ENCODE measurements at places on chromosomes 16 and 17.

DNA sequence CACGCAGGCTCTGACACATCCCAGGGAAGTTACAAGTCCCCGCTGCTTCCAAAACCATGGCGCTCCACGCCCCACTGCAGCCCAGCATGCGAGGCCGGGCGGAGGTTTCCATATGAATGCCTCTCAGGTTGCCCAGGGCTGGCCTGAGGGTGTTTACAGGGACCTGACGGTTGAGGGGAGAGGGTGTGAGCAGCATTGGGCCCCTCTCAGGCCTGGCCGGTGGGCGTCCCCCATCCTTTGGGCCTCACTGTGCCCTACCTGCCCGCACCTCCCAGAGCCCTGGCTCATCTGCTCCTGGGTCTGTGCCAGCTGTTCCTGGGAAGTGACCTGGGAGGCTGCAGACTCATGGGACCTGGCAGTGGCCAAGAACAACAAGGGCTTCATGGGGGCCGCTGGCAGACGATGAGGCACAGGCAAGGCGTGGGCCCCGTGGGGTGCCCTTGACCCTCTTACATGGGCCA is 173.5 kb downstream of the C16orf95 start:
- no peak for DNase-seq

GRCh38 chr16:71966932-71967331 is 33.3 kb downstream of the PKD1L3 start:
- DNase-seq, result no peak

GRCh38 chr17:4782652-4783051 is 3.5 kb downstream of the VMO1 start:
- no peak for DNase-seq

DNA sequence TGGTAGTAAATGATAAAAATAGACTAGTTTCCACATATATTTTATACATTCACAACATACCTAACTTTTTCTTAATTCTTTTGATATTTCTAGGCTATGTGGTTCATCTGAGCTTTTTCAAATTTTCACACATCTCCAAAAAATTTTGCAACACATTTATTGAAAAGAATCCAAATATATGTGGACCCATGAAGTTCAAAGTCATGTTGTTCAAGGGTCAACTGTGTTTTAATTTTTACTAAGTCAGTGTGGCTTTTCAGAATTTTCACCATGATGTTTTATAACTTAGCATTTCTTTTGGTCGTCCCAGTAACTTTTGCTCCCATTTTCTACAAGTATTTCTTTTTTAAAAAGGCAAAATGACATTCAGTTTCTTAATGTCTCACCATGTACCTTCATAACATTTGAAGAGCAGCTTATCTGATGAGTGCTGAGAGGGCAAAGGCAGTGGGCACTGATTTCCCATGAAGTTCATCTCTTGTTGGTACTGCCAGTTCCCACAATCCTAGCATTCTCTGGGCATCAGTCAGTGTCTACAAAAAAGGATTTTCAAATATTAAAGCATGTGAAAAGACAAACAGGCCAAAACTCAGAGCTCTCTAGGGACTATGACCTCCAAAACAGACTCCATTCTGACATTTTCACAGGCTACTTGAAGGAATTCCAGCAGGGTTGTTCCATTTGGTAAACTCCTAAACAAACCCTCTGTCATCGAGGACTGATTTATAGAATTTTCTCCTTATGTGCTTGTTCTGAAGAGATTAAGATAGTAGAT is 80.3 kb downstream of the MRTFB start:
- no peak for DNase-seq

GRCh38 chr17:48149787-48150463 is 42.4 kb downstream of the SNX11 start:
- no peak for DNase-seq

DNA sequence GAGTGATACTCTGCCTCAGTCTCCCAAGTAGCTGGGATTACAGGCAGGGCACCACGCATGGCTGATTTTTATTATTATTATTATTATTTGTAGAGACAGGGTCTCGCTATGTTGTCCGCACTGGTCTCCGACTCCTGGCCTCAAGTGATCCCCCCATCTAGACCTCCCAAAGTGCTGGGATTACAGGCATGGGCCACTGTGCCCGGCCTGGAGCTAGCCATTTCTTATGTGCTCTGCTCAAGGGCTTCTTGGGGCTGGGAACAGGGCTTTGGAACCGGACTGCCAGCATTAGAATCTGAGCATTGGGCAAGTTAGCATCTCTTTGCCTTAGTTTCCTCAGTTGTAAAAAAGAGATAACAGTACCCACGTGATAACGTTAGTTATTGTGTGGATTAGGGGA is 111.3 kb downstream of the C16orf78 start:
- DNase-seq, result no peak

GRCh38 chr16:65195998-65196397 is 74.1 kb upstream of the CDH11 start:
- DNase-seq, result no peak

GRCh38 chr16:88977018-88977811 is at the start of gene CBFA2T3:
TSS of gene CBFA2T3 (minus strand) at chr16:88977207. CDS start at chr16:88976807, 400 bp downstream.
- peak; percentile 93 for DNase-seq

DNA sequence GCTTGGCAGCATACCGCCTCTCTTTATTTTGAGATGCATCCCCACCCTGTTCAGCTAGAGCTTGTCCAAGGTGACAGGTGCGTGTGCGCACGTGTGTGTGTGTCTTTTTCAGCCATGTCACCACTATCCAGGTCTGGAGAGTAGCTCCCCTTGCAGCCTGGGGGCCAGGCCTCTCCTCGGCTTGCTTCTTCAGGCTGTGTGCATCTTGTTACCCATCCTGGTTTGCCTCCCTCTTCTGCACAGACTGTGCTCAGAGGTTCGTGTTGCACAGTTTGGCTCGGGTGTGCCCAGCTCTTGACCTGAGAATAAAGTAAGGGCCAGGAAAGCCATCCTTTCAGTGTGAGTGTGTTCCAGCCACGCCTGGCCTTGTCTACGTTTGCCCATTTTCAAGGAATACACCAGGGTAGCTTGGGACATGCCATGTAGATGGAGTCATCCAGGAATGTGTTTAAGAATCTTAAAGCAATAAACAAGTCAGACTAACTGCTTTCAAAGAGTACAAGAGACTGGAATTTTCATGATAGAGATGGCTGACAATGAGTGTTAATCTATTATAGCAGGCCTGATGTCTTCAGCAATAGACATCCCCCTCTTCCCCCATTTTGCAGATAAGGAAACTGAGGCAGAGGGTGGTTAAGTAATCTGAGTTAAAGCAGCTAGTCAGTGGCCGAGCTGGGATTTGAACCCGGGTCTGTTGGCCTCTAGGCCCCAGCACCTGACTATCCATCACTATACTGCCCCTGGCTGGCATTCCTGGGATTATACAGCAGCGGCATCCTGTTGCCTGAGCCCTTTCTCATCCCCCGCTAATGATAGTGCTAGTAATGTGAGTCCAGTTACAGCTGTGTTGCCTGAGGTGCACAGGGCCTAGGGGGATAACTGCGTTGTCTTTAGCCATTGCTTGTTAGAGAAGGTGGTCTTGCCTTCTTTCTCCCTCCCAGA is 77.9 kb downstream of the KSR1 start:
- no peak for DNase-seq

- DNase-seq, result no peak
These were observed 279.6 kb downstream of the HS3ST3B1 start for GRCh38 chr17:14580499-14580898.

- no peak for DNase-seq
These were observed 32.4 kb upstream of the METTL9 start for GRCh38 chr16:21566891-21567414.

DNA sequence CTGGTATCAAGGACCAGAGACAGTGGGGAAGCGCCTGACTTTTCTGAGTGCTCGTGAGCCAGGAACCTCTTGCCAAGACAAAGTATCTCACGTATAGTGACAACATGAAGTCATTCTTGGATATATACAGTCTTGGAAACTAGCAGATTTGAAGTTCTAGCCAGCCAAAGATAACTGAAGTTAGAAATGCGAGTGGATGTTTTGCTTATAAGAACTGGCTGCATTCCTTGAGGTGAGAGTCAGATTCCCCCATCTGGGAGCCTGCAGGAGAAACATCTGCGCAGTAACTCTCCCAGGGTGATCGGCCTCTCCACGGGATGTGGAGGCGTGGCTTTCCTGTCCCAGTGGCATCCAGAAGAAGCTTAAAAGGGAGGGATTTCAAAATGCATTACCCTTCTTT is 89.8 kb downstream of the SHISA6 start:
- no peak for DNase-seq

DNA sequence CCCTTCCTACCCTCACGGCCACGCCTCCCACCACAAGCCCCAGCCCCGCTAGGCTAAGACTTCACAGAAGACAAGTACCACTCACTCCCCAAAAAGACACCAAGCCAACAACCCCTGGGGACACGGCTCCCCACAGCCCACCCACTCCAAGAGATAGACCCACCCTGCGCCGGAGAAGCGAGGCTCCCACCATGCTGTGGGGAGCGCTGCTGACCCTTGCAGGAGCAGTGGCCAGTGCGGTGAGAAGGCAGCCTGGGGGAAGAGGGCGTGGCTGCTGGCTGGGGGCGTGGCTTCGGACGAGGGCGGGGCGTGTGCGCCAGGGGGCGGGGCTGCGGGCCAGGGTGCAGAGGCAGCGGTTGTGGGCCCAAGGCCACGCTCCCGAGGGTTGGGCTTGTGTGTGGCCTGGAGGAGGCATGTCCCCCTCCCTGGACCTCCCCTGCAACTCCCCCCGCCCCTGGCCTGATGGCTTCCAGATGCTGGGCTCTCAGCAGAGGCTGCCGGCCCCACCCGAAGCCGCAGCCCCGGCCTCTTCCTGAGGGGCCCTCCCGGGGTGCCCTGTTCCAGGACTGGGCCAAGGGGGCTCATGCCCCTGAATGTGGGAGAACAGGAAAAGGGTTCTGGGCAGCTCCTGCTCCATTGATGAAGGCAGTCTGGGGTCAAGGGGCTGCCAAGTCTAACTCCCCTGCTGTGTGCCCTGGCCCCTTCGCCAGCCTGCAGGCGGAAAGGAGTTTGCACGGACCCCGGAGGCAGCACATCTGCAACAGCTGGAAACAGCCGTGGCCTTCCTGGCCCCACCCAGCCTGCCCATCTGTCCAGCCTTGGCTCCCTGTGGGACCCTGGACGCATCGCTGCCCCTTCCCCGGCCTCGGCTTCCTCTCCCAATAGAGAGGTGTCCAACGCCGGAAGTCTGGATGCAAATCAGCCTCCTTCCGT is 9.1 kb downstream of the TFAP4 start:
- DNase-seq, result peak; percentile 72

DNA sequence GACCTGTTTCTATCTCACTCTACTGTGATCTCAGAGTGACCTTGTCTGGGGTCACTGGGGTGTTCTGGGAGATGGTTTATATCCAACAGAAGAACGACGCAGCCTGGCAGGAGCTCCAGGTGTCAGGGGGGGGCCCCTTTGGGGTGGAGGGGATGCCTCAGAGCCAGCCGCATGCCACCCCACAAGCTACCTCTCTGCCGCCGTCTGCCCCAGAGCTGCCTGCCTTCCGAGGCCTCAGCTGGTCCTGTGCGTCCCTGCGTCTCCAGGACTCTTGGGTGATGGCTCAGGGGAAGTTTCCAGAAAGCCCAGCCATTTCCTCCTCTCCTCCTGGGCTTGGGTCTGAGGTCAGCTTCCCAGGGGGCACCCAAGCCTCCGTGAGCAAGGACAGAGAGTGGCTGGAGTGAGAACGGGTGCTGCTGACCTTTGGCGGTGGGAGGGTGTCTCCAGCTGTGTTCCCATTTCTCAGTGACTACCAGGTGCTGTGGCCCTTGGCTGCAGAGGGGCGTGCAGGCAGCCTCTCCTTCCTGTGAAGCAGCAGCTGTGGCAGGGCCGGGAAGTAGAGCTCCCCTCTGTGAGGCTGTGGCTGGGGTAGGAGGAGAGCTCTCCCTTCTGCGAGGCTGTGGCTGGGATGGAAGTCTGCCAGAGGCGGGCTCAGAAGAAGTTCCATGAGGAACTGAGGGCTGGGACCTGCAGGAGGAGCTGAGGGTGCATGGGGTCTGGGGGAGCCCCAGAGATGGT is 19.8 kb downstream of the JPH3 start:
- DNase-seq, result no peak

DNA sequence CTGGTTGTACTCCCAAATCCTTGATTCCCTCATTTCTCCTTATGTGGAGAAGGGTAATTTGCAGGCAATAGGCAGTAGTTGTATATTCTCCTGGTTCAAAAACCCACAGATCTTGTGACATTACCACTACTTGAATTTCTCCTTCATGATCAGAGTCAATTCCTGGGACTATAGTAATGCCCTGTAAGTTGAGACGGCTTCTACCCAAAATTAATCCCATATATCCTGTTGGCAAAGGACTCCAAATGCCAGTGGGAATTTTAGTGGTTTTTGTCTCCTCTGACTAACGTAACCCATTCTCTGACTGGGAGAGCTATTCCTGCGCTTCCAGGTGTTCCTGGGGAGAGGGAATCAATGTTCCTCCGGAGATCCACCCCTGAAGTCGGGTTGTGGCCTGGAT is 11.6 kb upstream of the ZNF689 start:
- no peak for DNase-seq

DNA sequence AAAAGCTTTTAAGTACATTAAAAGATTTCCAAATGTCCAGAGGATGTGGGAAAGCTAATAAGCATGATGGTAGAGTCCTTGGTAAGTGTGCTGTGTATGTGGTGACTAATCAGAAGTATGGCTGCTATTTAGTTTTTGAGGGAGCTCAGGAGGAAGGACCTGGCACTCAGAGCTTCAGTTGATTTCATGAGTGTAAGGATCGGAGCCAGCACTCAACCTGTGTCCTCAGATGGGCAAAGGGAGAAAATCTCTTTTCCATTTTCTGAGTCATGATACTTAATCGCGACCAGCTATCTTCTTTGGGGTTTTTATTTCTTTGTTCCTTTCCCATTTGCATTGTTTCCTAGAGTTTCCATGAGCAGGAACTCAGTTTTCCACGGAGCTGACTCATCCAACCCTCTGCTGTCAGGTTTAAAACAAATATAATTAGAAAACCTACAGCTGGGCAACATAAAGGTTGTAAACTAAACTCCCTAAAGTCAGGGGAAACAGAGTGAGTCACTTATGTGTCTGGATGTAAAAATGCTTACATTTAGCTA is 125.4 kb downstream of the MAP2K6 start:
- DNase-seq, result no peak

- no peak for DNase-seq
These were observed 69.7 kb downstream of the TANC2 start for GRCh38 chr17:63035695-63036094.

DNA sequence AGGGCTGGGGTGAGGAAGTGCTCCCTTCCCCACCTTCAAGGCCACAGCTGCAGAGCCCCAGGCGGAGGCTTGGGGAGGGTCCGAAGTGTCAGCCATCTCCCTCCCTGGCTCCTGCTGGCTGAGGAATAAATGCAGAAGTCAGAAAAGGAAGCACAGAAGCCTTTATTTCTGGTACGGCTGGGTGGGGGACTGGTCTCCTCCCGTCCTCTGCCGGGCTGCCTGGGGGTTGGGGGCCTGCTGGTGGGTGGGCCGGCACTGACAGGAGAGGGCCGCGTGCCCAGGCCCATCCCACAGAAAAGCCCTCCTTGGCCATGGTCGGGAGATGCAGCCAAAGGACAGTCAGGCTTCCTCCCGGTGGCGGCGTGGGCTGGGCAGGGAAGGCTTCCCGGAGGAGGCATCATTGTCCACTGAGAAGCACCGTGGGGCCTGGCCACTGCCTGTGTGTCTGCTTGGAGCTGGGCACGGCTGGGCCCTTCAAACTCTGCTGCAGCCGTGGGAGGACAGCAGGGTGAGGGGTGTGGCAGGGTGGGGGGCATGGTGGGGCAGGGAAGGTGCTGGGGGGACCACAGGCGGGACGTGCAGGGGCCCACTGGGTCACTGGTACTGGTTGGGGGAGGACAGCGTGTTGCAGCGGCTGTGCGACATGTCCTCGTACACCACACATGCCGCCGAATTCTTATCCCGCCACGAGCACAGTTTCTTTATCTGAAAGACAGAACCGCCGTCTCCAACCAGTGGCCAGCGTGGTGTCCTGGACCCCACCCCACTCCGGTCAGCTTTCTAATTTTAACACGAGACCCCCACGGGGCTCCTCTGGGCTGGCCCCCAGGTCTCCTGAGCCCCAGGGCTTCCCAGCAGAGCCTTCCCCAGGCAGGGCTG is 2.4 kb downstream of the CD7 start:
- DNase-seq, result no peak
